ENCODE measurements at places on chromosomes 2 and 18.

- DNase-seq: no peak
Measured at GRCh38 chr2:170745305-170745704, 24.9 kb upstream of the ERICH2 start.

- DNase-seq: no peak
Measured at GRCh38 chr18:69220529-69220928, 180.2 kb upstream of the DOK6 start.

DNA sequence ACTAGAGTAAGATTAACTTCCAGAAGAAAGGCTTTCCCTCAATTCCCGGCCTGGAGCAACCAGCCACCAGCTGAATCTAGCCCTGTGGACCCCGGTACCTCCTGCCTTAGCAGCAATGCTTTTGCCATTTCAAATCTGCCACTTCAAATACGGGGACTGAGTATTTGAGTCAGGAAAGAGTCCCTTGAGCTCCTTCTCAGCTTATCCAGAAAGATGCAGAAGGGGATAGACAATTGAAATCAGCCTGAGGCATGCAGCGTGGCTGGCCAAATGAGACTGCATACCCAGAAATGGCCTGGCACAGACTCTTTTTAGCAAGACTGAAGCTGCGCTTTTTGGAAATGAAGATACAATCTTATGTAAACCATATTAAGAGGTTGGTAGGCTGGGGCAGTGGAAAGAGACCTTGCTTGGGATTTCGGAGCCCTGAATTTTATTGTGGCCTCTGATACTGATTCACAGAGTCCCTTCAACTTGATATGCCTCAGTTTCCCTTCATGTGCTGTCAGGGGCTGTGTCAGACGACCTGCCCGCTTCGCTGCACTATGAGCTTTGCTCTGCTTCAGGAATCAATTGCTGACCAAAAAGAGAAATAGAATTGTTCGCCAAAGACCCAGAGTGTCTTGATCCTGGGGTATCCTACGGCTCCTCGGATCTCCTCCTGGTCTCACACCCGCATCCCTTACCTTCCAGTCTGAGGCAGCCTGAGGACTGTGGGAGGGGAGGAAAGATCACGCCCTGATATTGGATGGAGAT, 1.0 kb downstream of the MATN3 start:
- no peak for DNase-seq

DNA sequence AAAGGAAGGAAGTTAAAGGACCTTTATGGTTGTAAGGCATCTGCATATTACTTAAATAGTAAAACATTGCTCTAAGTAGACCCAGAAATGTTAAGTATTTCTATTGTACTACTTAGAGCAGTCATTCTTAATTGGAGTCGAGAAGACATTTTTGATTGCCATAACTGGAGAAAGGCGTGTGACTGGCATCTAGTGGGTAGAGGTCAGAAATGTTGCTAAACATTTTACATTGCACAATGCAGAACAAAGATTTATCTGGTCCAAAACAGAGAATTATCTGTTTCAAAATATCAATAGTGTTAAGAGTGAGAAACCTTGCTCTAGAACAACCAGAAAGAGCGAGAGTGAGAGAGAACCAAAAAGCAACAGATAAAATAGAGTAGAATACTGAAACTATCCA, 23.3 kb upstream of the ROCK1 start:
- peak; percentile 45 for DNase-seq

DNA sequence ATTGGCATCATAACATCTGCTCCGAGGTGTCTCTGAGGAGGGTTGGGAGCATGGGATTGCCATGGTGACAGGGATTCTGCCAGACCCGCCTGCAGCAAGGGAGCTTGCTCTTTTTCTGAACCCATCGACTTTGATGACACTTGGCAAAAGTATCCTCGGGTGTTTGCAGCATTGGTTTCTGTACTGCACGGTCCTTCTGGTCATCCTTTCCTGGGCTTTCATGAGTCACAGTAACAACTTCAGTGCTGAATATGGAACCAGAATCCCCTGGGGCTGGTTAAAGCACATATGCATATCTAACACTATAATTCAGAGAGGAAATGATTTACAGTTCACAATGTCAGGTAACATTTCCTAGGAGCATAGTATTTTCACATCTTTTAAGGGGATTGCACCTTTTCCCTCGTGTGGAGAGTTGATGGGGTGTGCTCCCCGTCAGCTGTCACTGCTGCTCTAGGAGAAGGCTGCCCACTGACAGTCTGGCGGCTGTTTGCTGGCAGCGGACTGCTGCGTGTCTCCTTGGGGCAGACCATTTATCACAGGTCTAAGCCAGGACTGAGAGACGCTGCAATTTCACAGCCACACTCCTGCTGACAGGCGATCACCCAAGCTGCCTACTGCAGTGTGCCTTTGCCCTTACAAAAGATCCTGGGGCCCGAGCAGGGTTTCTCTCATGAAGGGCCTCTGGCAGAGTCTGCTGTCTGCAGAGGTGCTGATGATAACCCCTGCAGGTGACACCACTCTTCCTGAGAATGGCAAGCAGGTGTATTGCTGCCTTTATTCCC, 425.3 kb downstream of the THSD7B start:
- DNase-seq: peak; percentile 60

- no peak for DNase-seq
Measured at GRCh38 chr2:175435012-175435411, 253.5 kb upstream of the ATP5MC3 start.

GRCh38 chr2:7272210-7272609, 355.0 kb downstream of the RNF144A start:
- no peak for DNase-seq

- DNase-seq: peak; percentile 2
Measured at GRCh38 chr2:222806526-222807137, 54.2 kb upstream of the ACSL3 start.

DNA sequence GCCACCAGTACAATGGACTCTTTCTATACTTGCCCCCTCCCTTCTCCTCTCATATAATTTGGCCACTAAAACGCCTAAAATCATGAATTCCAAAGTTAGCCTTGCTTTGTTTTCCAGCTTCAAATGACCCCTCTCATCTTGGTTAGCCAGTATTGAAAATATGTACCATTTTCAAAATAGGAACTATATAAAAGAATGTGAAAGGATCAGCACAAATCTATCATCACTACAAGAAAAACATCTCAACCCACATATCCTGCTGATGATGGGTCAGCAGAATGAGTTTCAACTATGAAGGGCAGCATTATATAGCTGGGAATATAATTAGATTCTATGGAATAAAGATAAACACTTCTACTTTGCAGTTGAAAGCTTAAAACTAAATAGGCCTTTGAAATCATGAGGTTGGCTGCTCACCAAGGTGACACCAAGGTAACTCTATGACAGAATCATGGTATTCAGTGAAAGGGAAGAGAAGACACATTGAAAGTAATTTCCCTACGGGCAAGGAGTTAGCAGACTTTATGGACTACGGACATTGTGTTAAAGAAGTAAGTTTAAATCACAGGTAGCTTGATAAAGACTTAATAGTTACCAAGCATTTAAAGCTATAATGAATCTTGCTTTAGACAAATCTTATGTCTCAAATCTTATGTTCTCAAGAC, 873.0 kb downstream of the CPS1 start:
- DNase-seq: no peak

GRCh38 chr2:63840081-63840784, 1.5 kb upstream of the UGP2 start:
- DNase-seq: peak; percentile 68

DNA sequence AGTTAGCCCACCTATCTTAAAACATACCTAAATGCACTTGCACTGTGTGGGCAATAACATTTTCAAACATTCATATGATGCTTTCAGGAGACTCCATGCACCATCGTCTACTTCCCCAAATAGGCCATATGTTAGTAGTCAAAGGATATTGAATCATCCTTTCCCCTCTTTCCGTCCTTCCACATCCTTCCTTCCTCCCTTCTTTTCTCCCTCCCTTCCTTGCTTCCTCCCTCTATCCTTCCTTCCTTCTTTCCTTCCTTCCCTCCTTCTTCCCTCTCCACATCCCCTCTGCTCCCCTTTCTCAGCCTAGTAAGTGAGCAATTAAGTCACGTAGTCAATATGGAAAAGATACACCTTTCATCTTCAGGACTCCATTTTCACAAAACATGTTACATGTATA, 73.8 kb downstream of the ZEB2 start:
- DNase-seq: no peak
